ENCODE measurements at places on chromosomes 3 and 15.
A peak's percentile ranks its signal among the peaks of the same experiment; 100 is the strongest.

GRCh38 chr3:185767002-185767688 is 57.7 kb downstream of the IGF2BP2 start:
- no peak for DNase-seq

- DNase-seq = no peak
Measured at GRCh38 chr15:78213425-78213750, 21.0 kb downstream of the ACSBG1 start.

DNA sequence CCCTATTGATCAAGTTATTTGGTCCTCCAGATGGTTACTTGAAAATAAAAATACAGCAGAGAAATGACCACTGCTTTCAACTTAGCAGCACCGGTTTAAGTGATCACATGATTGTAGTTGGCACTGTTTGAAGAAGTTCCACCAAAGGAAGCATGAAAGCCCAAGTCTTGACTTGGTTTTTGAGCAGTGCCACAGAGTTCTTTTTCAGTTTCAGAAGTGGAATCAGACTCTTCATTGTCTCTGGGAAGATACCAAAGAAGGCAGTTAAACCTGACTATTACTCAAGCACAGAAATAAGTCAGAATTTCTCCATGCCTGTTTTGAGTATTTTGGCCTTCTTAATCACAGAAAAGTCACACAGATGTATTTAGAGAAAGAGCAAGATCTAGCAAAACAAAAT is 66.7 kb downstream of the BBX start:
- no peak for DNase-seq

DNA sequence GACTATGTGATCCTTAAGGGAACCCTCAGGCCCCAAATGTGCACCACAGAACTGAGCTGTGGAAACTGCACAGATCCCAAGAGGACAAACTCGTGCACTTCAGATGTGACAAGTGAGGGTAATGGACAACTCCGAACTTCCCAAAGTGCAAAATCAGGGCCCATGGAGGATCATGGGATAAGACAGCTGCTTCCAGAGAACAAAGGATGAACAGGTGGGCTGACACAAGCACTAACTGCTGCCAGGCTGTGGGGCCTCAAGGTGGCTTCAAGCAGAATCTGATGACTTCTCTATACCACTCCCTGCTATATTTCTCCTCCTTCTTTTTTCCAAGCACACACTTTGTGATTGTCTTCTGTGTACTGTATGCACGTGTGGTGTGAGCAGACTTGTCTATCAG is 5.4 kb downstream of the TARS3 start:
- DNase-seq = no peak

DNA sequence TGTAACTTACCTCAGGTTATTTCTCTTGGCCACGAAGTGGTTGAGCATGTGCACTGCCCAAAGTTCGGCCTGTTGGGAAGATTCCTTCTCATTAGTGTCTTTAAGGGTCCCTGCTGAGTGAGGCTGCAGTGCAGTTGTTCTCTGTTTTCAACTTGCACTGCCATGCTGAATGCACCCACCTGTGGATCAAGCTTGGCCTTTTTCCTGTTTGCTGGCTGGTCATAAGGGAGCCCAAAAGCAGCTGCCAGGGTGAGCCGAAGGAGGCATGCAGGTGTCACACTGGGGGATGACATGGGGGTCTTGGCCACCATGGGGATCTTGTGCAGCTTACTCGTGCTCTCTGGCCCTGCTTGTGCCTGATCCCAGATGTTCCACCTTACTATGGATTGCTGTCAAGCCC is 46.1 kb upstream of the RAF1 start:
- DNase-seq = no peak

DNA sequence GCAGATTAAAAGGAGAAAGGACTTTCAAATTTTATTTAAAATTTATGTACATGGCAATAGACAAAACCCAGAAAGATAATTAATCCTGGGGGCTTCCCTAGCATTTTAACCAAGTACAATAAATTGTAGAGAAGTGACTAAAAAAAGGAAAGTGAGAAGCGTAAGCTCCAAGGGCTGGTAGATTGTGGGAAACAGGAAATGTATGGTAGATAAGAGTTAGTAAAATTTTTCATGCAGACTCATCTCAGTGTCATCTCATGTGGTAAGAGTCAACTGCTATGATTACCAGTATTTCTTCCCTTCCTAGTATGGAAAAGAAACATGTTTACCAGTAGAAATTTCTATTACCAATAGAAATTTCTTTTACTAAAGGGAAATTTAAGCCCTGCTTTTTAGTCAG is 464.3 kb upstream of the AGTR1 start:
- DNase-seq = no peak

- DNase-seq = no peak
Measured at GRCh38 chr3:64880916-64881315, 193.1 kb upstream of the ADAMTS9 start.

DNA sequence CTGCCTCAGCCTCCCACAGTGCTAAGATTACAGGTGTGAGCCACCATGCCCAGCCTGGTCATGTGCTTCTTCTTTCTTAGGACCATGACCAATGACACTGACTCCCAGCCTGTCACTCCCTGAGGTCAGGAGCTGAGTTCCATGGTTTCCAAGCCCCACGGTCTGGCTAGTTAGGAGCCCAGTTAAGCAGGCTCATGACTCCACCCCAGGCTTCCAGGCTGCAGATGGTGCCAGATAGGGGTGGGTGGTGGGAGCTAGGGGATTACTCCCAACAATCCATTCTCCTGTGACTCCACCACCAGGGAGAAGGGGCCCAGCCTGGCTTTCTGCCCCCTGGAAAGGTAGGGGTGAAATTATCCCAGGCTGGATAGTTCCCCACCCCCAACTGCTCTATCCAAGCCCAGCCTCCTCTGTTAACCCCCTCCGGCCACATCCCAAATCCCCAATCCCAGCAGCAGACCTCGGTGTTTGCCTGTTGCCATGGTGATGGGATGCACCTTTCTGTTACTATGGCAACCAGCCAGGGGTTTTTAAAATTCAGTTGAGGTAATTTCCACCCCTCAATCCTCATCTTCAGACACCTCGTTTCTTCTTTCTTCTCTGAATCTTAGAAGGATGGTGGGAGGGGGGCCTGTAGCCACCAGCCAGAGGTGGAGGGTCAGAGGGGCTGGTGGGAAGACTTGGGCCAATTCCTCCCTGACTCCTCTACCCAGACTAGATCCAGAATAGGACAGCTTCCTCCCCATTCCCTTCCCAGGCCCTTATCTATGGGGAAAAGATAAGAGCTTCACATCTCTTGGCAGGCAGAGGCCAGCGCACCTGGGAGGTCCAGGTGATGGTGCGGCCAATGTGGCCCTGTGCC is 22.5 kb upstream of the SEMA3F start:
- DNase-seq = no peak

DNA sequence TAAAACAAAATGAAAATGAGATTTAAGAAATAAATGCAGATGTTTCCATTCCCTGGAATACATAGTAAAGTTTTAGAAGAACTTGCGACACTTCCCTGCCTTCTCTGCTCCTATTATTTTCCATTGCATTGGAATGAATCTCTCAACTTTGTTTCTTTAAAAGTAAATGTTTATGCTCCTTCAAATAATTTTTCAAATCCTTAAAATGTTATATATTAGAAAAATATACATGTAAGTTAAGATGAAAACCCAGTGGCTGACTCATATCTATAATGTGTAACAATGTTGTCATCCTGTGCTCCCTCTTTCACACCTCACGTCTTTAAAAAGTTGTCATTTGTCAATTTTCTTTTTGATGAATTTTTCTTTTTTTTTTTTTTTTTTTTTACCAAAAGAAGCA is 3.6 kb downstream of the RBMS3 start:
- DNase-seq = no peak

DNA sequence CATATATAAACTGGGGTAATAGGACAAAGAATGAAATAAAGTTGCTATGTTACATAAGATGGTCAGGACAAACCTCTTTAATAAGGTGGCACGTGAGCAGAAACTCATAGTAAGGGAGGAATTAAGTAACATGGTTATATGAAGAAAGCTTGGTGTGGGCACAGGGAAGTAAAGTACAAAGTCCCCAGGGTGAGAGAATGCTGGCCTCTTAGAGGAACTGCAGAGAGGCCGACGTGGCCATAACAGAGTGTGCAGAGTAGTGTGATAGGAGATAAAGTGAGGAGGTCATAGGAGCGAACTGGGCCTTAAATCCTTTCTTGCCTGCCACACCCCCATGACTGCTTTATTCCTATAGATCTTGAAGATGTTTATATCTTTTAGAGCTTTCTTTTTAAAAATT is 17.4 kb upstream of the RBMS3 start:
- DNase-seq = no peak

GRCh38 chr3:43704697-43705096 is 14.0 kb downstream of the ABHD5 start:
- no peak for DNase-seq

DNA sequence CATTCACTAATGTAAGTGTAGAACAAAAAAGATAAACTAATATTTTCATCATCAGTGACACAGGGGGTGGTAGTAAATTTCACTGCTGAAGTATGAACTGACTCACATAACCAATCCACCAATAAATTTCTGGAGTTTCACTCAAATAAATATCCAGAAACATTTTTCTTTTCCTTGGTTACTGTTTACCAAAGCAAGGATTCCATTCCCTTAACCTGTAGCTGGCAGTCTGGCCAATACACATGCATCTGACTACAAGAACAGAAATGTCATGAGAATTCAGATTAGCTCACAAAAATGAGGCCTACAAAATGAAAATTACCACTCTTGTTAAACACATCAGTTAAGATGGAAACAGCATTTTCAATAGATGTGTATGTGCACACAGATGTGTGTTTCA is 80.3 kb downstream of the STAG1 start:
- DNase-seq = no peak

GRCh38 chr3:112004669-112005068 is 5.9 kb downstream of the TAGLN3 start:
- DNase-seq = no peak

- no peak for DNase-seq
Measured at GRCh38 chr3:123638936-123639689, 54.3 kb upstream of the HACD2 start.

- no peak for DNase-seq
Measured at GRCh38 chr3:127758013-127758412, 64.3 kb downstream of the MGLL start.

DNA sequence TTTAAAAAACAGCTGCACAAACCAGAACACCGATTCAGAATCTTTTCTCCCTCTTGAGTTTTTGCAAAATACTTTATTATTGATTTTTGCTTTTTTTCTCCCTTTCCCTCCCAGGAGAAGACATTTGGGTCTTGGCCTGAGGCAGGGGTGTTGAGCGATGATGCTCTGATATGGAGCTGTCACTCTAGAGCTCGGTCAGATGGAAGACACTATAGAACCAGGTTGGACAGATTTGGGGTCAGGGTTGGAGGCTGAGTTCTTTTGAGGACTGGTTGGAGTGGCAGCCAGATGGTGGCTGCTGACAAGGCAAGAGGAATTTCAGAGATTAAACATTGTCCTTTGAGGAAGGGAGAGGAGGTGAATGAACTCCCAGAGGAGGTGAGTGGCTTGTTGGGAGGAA is 16.9 kb downstream of the CDAN1 start:
- DNase-seq = no peak

GRCh38 chr3:56878074-56878473 is 76.3 kb upstream of the ARHGEF3 start:
- DNase-seq = peak; percentile 42

DNA sequence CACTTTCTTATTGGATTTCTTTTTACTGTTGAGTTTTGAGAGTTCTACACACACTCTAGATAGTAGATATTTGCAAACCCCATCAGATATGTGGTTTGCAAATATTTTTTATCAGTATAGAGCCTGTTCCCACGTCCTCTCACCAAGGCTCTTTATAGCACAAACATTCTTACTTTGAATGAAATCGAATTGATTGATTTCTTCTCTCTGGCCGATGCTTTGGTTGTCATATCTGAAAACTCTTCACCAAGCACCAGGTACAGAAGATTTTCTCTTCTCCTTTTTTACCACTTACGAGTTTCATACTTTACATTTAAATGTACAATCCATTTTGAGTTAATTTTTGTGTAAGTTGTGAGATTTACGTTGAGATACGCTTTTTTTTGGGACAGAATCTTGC is 163.4 kb downstream of the PTPRG start:
- no peak for DNase-seq

GRCh38 chr15:60326343-60326742 is 71.4 kb downstream of the ANXA2 start:
- DNase-seq = no peak

DNA sequence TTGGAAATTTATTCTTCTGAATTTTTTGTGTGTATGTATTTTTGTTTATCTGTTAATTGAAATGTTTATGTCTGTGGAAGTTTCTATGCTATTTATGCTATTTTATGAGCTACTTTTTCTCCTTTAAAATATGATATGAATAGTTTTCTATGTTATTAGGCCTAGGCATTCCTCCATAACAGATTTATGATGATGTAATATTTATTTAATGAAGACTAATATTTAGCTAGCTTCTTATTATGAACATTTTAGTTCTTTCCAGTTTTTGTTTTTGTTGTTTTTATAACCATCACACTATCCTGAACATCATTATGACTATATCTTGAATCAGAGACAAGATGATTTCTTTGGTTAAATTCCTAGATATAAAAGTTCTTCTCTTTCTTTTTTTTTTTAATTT is 70.7 kb downstream of the P2RY1 start:
- DNase-seq = no peak

GRCh38 chr3:55408193-55408826 is 78.8 kb downstream of the WNT5A start:
- no peak for DNase-seq

DNA sequence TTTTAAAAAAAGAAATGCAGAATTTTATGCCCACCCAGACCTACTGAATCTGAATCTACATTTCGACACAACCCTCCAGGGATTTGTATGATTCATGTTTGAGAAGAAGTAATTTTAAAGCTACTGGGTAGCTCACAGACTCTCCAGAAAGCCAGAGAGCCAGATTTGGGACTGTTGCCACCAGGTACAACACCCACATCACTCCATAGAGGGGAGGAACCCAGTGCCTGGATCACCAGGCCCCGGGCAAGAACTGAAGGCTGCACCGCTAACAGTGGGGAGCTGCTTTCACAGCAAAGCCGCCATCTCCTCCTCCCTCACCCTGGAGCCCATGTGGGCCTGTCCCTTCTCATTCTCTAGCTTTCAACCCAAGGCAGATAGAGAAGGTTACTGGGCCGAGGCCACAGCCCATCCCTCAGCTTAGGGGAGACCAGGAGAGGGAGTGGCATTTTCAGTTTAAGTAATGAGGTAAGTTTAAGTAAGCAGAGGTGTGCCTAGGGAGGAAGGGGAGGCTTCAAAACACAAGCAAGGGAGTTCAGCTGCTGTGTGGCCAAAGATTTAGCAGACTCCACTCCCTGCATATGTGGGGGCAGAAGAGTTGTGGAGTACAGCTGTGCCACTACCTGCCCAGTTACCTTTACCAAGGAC is 109.8 kb downstream of the IL12A start:
- DNase-seq = no peak

DNA sequence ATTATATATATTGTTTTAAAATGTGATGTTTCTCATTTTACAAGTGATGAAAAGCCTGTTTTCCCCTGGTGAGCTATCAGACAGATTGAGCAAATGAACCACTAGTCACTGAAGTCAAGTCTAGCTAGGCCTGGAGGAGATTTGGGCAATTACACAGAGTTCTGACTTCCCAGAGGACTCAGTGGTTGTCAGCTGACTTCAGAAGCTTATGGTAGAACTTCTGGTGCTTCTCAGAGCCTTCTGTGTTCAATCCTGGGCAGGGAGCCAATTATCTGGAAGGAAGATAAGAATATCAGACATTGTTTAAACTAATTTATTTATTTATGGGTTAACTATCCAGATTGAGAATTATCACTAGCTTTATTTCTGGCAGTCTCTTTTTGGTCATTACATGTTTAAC is 37.7 kb upstream of the NAALADL2 start:
- no peak for DNase-seq
